ENCODE measurements at places on chromosomes 13 and 19. TPM values are rescaled to one million over a fixed set of nuclear protein-coding genes. Genes with fewer than 3 reads are reported as not detected.

Gene TMPRSS9
- polyA plus RNA-seq, result 0.17 TPM

Gene C19orf81
- 0.75 TPM for polyA plus RNA-seq

GRCh38 chr13:94660695-94661326 is 51.5 kb downstream of the SOX21 start:
- peak; percentile 45 for DNase-seq

Gene IL4I1
- 1.2 TPM for polyA plus RNA-seq

Gene FFAR3
- polyA plus RNA-seq, result not detected

Gene SBK3
- polyA plus RNA-seq, result not detected

Gene CEACAM4
- polyA plus RNA-seq, result 0.52 TPM
